ENCODE measurements at places on chromosomes 11 and 22. TPM values are rescaled to one million over a fixed set of nuclear protein-coding genes. Genes with fewer than 3 reads are reported as not detected.

GRCh38 chr11:67055812-67056211, 835 bp upstream of the RHOD start:
- no peak overlapping the region for H3K27ac ChIP-seq
- peak; percentile 37 for DNase-seq
- H3K36me3 ChIP-seq, result no peaks in the 10 kb centered on the region

DNA sequence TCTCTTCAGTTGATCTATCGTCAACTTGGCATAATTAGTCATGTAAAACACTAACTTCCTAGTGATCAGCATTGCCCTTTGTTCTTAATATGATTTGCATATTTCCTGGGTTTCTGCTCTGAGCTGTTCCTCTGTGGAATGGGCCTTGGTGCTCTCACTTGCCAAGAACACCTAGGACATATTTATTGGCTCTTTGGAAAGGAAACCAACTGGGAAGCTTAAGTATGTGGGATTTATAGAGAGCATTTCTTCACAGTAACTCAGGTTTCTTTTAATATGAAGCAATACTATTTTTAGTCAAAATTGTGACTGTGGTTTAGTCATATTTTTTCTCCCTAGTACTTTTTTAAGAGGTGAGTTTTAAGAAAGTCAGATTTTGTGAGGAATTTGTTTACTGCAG, 28.8 kb downstream of the FAT3 start:
- H3K4me3 ChIP-seq, result no peak overlapping the region
- no peak overlapping the region for H3K27ac ChIP-seq
- no peaks in the 10 kb centered on the region for H3K27me3 ChIP-seq
- no peaks in the 10 kb centered on the region for H3K36me3 ChIP-seq
- DNase-seq, result no peak

GRCh38 chr11:47378010-47378835, at the start of gene SPI1:
Gene SPI1 (minus strand): TSS chr11:47378547. CDS start chr11:47378353, 194 bp downstream.
- no peaks in the 10 kb centered on the region for H3K4me1 ChIP-seq
- H3K36me3 ChIP-seq, result no peaks in the 10 kb centered on the region

DNA sequence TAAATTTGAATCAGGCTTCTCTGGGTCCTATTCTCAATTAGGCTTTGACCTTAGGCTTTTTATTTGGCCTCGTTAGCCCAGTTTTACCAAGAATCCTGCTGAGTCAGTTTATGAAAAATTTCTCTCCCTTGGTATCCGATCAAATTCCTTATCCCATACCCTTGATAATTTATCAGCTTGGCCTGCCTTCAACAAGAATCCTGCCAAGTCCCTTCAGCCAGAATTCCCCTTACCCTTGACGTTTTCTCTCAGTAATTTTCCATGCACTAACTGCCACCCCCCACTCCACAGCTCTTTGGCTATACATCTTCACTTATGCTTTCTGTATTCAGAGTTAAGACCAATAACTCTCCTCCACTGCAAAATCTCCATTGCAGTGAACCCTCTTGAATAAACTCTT, 811.0 kb upstream of the CCDC90B start:
- no peaks in the 10 kb centered on the region for H3K36me3 ChIP-seq
- no peaks in the 10 kb centered on the region for H3K4me1 ChIP-seq
- H3K4me3 ChIP-seq, result no peak overlapping the region
- H3K27ac ChIP-seq, result no peak overlapping the region

GRCh38 chr22:26835023-26835422, 177.6 kb downstream of the MIAT start:
- DNase-seq, result no peak
- no peaks in the 10 kb centered on the region for H3K27me3 ChIP-seq
- no peaks in the 10 kb centered on the region for H3K36me3 ChIP-seq
- no peaks in the 10 kb centered on the region for H3K4me1 ChIP-seq
- H3K4me3 ChIP-seq, result no peak overlapping the region

- H3K27me3 ChIP-seq, result no peaks in the 10 kb centered on the region
- H3K4me3 ChIP-seq, result no peak overlapping the region
- H3K27ac ChIP-seq, result peak overlapping the region; percentile 82
- H3K4me1 ChIP-seq, result peaks cover 17% of the 10 kb centered on the region
- no peak for DNase-seq
These were observed 13.8 kb downstream of the TSPAN32 start for GRCh38 chr11:2315395-2316168.

GRCh38 chr22:37088750-37089408, 20.6 kb downstream of the TMPRSS6 start:
- H3K4me3 ChIP-seq, result no peak overlapping the region
- no peak overlapping the region for H3K27ac ChIP-seq

DNA sequence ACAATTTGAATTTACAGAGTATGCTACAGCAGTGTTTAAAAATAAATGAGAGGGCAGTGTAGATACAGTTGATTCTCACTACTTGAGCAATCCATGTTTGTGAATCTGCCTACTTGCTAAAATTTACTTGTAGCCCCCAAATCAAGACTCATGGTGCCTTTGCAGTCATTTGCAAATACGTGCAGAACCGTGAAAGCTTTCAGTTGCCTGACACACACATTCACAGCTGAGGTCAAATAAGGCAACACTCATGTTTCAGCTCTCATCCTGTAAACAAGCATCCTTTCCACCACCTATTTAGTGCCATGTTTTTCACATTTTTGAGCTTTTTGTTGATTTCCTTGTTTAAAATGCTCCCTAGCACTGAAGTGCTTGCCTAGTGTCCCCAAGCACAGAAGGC, 32.5 kb upstream of the RASL10A start:
- no peak for DNase-seq
- H3K4me3 ChIP-seq, result no peak overlapping the region
- H3K27ac ChIP-seq, result no peak overlapping the region
- no peaks in the 10 kb centered on the region for H3K27me3 ChIP-seq

DNA sequence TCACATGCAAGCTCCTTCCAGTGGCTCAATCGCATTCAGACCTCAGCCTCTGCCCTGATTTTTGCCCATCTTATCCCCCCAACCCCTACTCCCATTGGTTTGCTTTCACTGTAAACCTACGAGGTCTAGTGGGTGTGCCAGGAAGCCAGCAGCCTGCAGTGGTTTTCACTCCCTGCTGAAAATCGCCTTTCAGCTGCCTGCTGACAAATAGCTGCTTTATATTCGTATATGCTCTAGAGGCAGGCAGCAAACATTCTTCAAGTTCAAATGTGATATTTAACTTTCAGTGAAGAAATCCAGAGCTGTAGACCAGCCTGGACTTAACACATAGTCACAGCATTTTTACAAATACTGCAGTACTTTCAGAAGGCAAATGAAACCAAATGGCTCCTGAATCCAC, 92.8 kb upstream of the APOA1 start:
- no peak overlapping the region for H3K27ac ChIP-seq
- peaks cover 12% of the 10 kb centered on the region for H3K4me1 ChIP-seq
- H3K4me3 ChIP-seq, result no peak overlapping the region
- no peak for DNase-seq
- no peaks in the 10 kb centered on the region for H3K36me3 ChIP-seq
- H3K27me3 ChIP-seq, result no peaks in the 10 kb centered on the region

- H3K4me1 ChIP-seq, result peaks cover 5% of the 10 kb centered on the region
- no peaks in the 10 kb centered on the region for H3K36me3 ChIP-seq
- no peak overlapping the region for H3K27ac ChIP-seq
- H3K27me3 ChIP-seq, result no peaks in the 10 kb centered on the region
- no peak overlapping the region for H3K4me3 ChIP-seq
- no peak for DNase-seq
These were observed 3.8 kb downstream of the SLC29A2 start for GRCh38 chr11:66367561-66368312.

DNA sequence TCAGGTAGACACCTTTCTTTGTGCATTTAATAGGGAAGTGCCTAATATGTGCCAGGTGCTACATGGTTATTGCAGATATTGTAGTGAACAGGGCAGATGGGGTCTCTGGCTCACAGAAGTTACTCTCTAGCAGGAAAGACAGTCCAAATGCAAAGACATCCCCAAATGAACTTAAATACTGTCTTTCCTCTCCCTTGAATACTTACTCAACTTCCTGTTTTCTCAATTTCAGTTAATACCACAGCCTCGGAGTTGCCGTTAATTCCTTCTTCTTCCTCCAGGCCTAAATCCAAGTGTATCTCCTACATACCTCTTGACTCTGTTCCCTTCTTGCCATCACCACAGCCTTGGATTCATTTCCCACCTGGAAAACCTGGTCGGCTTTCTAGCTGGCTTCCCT, 134.3 kb upstream of the SESN3 start:
- no peaks in the 10 kb centered on the region for H3K4me1 ChIP-seq
- H3K4me3 ChIP-seq, result no peak overlapping the region
- no peak overlapping the region for H3K27ac ChIP-seq
- no peaks in the 10 kb centered on the region for H3K27me3 ChIP-seq
- no peak for DNase-seq
- no peaks in the 10 kb centered on the region for H3K36me3 ChIP-seq

GRCh38 chr11:76225122-76225611, 18.9 kb upstream of the WNT11 start:
- no peaks in the 10 kb centered on the region for H3K36me3 ChIP-seq
- no peak overlapping the region for H3K27ac ChIP-seq
- H3K4me3 ChIP-seq, result no peak overlapping the region

DNA sequence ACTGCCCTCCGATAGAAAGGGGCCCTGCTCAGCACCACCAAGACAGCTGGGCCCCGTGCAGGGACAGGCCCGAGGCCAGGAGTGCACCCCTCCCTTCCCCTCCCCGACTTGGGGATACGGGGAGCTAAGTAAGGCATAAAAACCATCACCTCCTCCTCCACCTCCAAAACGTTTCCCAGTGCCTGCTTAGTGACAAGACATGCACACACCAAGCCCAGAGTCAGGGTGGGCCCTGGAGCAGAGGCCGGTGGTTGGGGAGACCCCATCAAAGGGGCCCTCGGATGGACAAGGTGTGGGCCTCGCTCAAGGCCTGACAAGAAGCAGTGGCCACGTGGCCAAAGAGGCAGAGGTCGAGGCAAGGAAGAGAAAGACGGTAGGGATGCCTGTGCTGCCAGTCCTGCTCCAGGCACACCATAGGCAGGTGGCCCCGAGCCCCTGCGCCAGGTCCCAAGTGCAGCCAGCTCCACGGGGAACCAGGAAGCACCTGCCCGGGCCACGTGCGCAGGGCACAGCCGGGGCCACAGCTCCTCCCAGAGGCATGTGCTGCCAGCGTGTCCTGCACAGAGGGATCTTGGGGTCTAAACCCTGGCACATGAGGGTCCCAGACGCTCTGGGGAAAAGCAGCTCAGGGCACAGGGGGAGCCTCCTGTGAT, 53.0 kb downstream of the BRD1 start:
- DNase-seq, result no peak
- no peaks in the 10 kb centered on the region for H3K36me3 ChIP-seq
- no peak overlapping the region for H3K4me3 ChIP-seq

DNA sequence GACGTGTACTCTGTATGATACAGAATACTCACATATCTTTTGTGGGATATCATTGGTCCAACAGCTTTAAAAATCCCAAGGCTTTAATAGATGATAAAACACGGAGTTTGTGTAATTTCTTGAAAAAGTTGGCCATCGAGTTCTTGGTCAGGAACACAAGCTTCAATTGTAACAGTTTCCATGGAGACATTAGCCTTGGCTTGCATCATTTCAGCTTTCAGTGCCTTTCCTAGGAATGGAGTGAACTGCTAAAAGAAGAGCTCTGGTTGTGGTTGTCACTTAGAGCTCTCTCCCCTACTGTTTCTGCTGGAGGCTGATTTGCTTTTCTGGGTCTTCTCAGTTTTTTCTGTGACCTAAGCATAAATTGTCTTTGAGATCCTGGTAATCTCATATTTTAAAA, 14.2 kb downstream of the BMAL1 start:
- H3K4me1 ChIP-seq, result no peaks in the 10 kb centered on the region
- no peak overlapping the region for H3K27ac ChIP-seq
- no peaks in the 10 kb centered on the region for H3K36me3 ChIP-seq

GRCh38 chr22:47610764-47611163, 848.3 kb downstream of the TBC1D22A start:
- no peak for DNase-seq
- no peaks in the 10 kb centered on the region for H3K36me3 ChIP-seq
- H3K4me3 ChIP-seq, result no peak overlapping the region
- no peak overlapping the region for H3K27ac ChIP-seq
- no peaks in the 10 kb centered on the region for H3K4me1 ChIP-seq
- H3K27me3 ChIP-seq, result no peaks in the 10 kb centered on the region

DNA sequence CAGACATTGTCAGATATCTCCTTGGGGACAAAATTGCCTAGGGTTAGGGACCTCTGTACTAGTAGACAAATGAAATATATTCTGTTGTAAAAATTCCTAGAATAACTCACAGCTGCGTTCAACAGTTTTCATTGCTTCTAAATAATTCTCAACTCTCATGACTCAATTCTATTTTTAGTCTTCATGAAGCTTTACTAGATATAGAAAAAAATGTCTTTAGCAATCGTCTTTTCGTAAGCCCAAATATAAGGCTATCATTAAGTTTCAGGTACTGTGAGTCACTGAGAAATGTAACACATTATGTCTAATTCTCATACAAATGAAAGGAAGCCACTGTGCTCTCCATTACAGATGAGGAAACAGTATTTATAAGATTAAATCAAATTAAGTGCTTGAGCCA, 6.4 kb downstream of the MMP12 start:
- no peak overlapping the region for H3K4me3 ChIP-seq
- H3K27ac ChIP-seq, result no peak overlapping the region
- no peaks in the 10 kb centered on the region for H3K4me1 ChIP-seq
- no peak for DNase-seq
- no peaks in the 10 kb centered on the region for H3K27me3 ChIP-seq
- no peaks in the 10 kb centered on the region for H3K36me3 ChIP-seq

GRCh38 chr11:113090716-113091480, 129.7 kb downstream of the NCAM1 start:
- no peak overlapping the region for H3K27ac ChIP-seq
- H3K4me3 ChIP-seq, result no peak overlapping the region
- DNase-seq, result no peak

GRCh38 chr11:64759131-64759721, 548 bp downstream of the PYGM start:
- H3K4me1 ChIP-seq, result peaks cover 65% of the 10 kb centered on the region
- no peaks in the 10 kb centered on the region for H3K27me3 ChIP-seq
- peak overlapping the region; percentile 70 for H3K27ac ChIP-seq
- no peaks in the 10 kb centered on the region for H3K36me3 ChIP-seq
- peak overlapping the region; percentile 31 for H3K4me3 ChIP-seq
- DNase-seq, result no peak

DNA sequence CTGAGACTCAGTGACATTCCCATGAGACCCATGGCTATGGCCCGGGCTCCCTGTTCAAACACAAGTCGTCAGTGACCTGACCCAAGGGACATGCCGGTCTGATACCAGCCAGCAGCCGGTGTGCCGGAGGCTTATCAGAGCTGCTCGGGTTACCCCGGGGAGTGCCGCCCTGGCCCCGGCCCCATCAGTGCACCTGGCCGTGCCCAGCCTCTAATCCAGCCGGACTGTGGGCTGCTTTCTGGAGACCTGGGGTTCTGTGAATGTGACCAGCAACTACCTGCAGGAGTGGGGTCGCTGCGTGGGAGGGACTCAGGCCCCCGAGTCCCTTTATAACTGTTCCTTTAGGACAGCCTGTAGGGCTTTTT, 52.7 kb downstream of the LINC01488 start:
- no peaks in the 10 kb centered on the region for H3K27me3 ChIP-seq
- H3K4me3 ChIP-seq, result no peak overlapping the region
- H3K36me3 ChIP-seq, result no peaks in the 10 kb centered on the region

- no peaks in the 10 kb centered on the region for H3K27me3 ChIP-seq
- no peaks in the 10 kb centered on the region for H3K36me3 ChIP-seq
- peak overlapping the region; percentile 69 for H3K27ac ChIP-seq
- H3K4me3 ChIP-seq, result peak overlapping the region; percentile 54
- peak; percentile 94 for DNase-seq
These were observed 61.1 kb downstream of the ST3GAL4 start for GRCh38 chr11:126416542-126417090.

CBY1 gene
- 30.9 TPM for total RNA-seq

IL18BP gene
- 16.8 TPM for total RNA-seq

RFPL3 gene
- 3.6 TPM for total RNA-seq

VSTM5 gene
- 0.31 TPM for total RNA-seq

SPECC1L gene
- 83.6 TPM for total RNA-seq

MS4A4A gene
- 2.0 TPM for total RNA-seq

CELSR1 gene
- total RNA-seq, result 13.8 TPM

TMEM126B gene
- 35.0 TPM for total RNA-seq

GRK3 gene
- total RNA-seq, result 10.9 TPM
